ENCODE measurements at places on chromosomes 6 and 20.

GRCh38 chr6:24949020-24949569, 13.3 kb upstream of the RIPOR2 start:
- DNase-seq = no peak

- DNase-seq = no peak
Observed at GRCh38 chr6:167882244-167882643, 55.5 kb downstream of the AFDN start.

DNA sequence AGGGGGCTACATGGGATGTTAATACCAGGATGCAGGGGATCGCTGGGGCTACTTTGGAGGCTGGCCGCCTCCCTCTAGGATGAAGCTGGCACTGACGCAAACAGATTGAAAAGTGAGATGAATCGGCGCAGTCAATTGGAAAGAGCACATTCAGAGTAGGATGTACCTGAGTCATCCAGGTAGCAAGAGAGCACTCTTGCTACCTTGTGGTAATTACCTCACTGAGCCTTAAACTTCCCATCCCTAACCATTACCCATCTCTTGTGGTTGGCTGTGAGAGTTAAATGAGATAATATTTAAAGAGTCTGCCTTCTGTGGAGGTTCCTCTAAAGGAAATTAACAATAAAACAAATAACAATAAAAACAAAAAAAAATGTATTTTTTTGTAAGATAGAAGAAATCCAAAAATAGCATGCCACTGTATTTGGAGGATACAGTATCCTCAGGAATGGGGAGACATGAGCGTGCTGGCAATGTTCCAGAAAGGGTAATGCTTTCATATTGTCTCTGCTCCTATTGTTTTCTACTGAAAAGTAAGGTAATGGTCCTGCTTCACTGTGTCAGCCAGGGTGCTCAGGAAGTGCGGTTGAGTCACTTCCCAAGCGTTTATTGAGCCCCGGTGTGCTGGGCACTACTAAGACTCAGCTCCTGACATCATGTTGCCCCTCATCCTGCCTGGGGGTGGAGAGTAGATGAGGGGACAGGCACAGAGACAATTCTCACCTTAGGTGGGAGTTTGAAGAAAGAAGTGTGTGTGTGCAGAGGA, 301.1 kb downstream of the EYA4 start:
- no peak for DNase-seq

DNA sequence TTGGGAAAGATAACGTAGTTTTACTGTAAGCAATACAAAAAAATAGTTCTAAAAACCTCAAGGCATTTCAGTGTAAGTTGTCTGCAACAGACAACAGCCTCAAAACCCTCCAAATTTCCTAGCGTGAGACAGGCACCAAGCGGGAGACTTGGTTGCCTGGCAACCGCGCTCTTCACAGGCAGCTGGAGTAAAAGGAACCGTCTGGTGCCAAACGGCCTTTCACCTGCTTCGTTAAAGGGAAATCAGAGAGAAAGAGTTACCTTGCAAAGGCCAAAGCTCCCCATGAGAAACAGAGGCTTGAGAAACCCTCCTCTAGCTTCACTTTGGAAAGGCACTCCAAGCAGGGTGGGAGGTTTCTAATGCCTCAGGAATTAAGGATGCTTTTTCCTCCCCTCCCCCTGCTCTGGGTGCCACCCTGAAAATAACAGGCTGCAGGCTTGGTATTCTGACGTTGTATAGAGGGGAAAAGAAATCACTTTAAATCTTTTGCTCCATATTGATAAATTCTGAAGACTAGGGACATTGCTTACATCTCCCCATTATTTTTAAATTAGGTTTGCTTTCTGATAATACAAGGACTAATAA, 129.7 kb upstream of the UFL1 start:
- DNase-seq = no peak

DNA sequence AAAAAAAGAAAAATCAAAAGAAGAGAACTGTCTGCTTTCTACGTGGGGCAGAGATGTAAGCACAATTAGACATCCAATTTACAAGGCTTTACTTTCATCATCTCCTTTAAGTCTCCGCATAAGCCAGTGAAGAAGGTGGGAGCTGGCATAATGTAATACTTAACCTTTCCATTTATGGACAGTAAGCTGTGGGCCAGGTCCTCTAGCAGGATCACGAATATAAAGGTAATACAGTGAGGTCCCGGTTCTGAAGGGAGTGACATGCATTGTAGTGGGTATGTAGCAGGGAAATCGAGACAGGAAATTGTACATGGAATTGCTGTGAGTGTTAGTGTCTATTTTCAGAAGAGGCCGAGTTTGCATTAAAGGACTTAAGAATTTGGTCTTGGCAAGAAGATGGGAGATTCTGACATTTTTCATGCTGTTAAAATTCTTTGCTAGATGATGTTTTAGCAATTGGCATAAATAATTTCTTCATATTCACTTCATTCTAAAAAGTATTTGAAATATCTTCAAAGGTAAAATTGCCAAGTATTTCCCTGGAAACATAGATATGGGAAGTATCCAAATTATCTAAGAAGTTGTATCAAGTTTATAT, 20.4 kb upstream of the POPDC3 start:
- no peak for DNase-seq

DNA sequence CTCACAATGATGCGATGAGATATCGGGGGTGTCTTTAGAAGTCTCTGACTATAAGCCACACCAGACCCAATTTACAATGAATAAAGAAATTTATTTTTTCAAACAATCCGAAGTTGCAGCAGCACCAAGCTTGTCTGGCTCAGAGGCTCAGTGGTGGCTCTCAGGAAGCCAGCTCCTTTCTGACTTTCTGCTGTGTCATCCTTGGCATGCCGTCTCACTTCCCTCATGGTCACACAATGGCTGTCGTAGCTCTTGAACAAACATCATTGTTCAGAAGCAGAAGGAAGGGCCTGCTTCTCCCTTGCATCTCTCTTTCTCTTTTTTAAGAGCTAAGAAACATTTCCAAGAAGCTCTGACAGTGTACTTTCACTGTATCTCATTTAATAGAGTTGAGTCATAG, 299.0 kb downstream of the DOK5 start:
- no peak for DNase-seq

GRCh38 chr6:5219011-5219691, 41.6 kb downstream of the LYRM4 start:
- no peak for DNase-seq

GRCh38 chr20:39009348-39009747, 47.2 kb downstream of the DHX35 start:
- DNase-seq = no peak

DNA sequence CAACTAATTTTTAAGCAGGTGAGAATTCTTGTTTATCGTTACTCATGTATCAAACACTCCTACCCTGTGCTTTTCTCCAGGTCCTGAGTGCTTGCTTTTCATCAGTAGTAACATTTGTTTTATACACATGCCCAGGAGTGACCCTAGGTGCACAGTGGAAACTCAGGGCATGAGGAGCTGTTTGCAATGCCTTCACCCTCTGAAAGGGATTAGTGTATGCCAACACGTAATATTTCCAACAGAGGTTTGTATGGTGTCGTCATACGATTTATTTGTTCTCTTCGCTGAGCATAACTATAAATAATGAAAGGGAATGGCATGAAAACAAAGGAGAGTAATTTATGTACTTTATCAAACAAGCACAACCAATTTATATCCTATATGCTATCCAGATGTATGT, 537.4 kb upstream of the MMS22L start:
- DNase-seq = no peak

DNA sequence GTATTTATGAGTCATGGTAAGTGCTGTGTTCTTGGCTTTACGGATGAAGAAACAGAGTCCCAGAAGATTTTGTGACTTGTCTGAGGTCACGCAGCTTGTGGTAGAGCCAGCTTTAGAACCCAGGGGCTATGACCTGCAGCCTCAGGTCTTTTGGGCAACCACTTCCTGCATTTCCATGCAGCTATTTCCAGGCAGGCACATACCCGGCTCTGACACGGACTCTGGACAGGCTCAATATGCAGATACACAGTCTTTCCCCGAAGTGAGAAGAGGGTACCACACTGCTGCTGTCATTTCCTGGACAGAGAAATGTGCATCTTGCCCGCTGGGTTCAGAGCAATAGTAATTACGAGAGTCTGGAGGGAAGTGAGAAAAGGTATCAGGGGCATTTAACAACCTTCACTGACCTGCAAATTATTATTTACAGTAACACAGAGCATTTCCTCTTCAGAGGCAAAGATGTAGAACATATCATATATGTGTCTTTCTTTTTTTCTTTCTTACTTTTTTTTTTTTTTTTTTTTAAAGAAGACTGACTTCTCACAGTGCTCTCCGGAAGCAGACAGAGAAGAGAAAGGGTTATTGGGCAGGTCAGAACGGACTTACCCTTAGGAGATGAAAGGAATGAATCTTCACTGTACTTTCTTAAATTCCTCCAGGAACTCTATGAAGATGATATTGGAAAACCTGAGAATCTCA, 185.1 kb downstream of the CLIC5 start:
- peak; percentile 20 for DNase-seq

GRCh38 chr20:53994088-53994487, 76.3 kb downstream of the BCAS1 start:
- DNase-seq = no peak

DNA sequence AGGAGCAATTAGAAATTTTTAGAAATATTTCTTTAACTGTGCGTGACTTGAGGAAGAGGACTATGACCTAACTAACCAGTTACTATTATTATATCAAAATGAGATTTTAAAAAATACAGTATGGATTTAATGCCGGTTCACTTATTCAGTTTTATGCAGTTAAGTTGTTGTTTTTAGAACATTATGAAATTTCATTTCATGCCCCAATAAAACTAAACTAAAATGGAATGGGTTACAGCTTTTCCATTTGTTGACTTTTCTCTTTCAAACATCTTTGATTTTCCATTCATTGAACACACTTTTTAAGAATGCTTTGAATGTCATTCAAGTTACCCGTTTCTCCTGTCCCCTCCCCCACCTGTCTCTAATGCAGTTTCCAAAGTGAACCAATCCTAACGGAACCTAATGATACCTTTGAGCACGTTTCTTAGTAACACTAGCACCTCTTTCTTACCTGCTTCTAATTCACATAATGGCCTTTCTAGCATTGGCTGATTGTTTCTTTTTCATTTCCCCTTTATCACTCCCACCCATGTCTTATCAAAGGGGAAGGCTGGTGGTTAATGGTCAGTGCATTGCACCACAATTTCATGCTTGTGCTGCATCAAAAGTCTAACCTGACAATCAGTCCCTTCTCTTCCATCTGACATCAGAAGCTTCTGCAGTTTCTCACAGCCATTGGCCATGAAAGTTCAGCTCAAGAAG, 262.2 kb upstream of the TAB2 start:
- no peak for DNase-seq

GRCh38 chr6:87407901-87408720, at the start of gene CFAP206:
Gene CFAP206 (plus strand): TSS chr6:87407972. CDS start chr6:87409840, 1,868 bp downstream.
- DNase-seq = peak; percentile 50

DNA sequence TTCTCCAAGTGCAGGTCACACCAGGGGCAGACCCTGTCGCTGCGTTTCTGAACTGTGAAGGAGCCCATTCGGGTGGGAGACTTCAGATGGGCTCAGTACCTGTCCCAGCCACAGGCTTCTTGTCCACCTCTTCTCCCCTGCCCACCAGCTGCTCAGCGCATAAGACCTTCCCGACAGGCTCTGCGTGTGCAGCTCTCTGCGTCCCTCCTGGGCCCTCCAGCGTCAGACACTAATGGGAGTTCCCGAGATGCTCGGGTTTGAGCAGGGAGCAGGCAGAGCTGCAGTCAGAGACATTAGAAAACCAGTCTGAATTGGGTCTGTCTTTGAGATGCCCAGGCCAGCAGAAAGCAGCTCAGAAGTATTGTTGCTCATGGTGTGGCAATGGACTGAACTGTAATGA, 50.4 kb downstream of the TCP11 start:
- DNase-seq = no peak

- no peak for DNase-seq
Observed at GRCh38 chr6:129657483-129657882, 52.5 kb downstream of the ARHGAP18 start.

- DNase-seq = no peak
Observed at GRCh38 chr6:18166312-18167036, 11.3 kb downstream of the KDM1B start.

- no peak for DNase-seq
Observed at GRCh38 chr6:44508646-44509045, 121.1 kb downstream of the CDC5L start.

DNA sequence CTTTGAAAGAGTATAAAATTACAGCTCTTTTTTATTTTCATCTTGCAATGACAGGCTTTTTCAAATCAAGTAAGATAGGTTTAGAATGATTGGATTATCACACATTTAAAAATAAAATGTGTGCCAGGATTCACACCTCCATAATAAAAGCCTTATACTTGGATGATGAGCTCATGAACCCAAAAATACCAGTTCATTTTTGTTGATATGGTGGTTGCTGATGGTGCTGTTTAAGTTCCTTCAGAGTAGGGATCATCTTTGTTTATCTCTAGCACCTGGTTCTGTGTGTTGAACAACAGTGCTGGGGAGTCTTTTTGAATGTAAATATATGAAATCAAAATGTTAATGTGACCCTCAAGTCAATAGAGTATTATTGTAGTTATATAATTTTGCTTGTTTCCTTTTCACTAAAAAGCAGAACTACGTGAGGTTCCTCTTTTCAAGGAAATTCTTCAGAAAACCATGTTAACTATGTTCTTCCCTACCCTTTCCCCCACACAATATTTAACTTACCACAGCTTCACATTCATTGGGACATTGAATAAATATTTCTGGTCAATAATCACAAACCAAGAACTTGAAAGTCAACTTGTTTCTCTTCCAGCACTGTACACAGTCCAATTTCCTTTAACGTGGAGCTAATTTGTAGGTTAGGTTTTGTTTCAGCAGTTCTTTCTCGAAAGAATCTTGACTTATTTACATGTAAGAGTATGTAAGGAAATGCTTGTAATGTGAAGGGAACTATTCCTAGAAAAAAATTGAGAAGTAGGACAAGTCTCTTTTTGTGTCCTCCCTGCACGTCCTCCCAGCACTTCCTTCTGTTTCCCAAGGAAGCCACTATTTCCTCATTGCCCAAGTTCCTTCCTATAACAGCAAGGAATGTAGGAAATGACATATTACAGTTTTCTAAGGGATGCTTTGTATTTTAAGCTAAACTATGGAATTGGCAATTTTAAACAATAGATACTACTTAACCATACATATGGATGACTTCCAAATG, 945.9 kb upstream of the CITED2 start:
- DNase-seq = no peak

DNA sequence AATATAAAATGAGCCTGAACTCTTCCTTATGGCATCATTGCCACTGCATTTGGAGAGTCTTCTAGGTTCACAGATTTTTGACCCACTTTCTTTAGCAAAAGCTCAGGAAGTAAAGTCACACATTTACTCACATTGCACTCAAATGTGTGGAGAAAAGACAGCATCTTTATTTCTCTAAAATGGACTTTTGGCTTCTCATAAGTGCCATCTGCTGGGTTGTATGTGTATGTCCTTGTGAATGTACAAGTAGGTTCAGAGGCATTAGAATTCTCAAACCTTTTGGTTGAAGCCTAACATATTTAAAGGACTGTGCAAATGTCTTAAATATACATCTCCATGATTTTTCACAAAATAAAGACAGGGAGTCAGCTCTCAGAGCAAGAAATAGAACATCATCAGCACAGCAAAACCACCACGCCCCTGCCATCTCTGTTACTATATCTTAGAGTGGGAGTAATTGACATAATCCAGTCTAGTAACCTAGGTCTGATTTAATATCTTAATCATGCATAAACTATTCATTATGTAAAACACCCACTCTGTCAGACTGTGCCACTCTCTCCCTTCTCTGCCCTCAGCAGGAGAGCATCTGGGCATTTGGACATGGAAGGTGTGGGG, 42.2 kb upstream of the SPTLC3 start:
- DNase-seq = no peak
